ENCODE measurements at places on chromosomes 13 and 19.
A peak's percentile ranks its signal among the peaks of the same experiment; 100 is the strongest.

GRCh38 chr13:32940601-32941000, 75.6 kb upstream of the KL start:
- no peak for DNase-seq

DNA sequence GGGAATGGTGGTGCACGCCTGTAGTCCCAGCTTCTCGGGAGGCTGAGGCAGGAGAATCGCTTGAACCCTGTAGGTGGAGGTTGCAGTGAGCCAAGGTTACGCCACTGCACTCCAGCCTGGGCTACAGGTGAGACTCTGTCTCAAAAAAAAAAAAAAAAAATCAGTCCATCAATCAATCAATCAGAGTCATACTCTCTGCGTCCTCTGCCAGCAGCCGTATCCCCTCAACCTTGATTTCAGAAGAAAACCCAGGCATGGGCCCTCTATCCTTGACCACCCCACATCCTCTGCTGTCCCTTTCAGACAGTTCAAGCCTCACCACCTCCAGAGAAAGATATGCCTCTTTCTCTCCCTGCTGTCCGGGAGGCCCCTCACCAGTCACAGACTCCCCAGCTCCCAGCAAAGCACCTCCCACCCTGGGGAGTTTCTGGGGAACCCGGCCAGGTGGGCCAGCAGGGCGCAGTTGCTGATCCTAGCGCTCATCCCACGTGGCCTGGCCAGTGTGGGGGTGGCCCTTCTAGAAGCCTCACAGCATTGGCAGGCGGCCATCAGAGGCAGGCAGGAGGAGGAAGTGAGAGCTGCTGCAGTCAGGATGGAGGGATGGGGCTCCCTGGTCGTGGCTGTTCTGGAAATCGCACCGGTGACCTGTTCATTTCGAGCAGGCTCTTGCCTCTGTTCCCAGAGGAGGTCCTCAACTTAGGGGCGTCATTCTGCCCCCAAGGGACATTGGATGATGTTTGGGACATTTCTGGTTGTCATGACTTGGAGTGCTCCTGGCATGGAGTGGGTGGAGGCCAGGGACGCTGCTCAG, 10.2 kb upstream of the JSRP1 start:
- DNase-seq, result peak; percentile 82

DNA sequence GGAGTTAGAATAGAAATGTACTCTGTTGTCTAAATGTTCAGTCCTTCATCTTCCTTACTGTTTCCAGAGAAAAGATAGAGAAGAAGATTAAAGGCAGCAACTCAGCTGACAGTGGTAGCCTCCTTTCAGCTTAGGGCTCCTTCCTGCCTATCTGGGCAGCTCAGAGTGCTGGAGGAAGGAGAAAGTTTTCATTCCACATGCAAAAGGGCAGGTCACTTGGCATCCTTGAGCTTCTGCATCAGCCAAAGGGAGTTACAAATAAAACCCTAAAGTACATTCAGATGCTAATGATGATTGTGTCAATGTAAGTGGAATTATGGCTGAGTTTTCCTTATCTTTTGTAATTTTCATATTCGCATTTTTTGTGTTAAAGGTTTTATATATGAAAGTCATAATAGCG, 58.9 kb downstream of the ESD start:
- DNase-seq, result no peak

- DNase-seq, result no peak
Measured at GRCh38 chr13:100984085-100984705, 309.6 kb upstream of the TMTC4 start.

- DNase-seq, result peak; percentile 11
Measured at GRCh38 chr13:111338841-111339240, 18.4 kb downstream of the TEX29 start.

- DNase-seq, result no peak
Measured at GRCh38 chr19:40612831-40613689, 11.9 kb downstream of the LTBP4 start.

DNA sequence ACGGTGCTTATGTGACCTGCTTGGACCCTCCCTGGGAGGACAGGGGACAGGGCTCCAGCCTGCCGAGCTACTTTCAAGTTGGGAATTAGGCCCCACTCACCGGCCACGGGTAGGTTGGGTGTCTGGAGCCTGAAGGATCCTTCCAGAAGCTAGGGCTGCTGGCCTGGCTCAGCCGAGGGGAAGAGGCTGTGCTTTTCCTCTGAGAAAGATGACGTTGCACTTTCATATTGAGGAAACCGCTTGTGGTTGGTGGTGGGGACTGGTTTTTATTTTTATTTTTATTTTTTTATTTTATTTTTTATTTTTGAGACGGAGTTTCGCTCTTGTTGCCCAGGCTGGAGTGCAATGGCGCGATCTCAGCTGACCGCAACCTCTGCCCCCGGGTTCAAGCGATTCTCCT, at the start of gene TMEM150B:
Gene TMEM150B, minus strand, starts transcription at position 170 of the 400 bp plus-strand sequence. CDS start 4,305 bp downstream, outside the sequence.
- peak; percentile 47 for DNase-seq

- DNase-seq, result no peak
Measured at GRCh38 chr19:44757735-44758505, 9.4 kb downstream of the BCL3 start.

DNA sequence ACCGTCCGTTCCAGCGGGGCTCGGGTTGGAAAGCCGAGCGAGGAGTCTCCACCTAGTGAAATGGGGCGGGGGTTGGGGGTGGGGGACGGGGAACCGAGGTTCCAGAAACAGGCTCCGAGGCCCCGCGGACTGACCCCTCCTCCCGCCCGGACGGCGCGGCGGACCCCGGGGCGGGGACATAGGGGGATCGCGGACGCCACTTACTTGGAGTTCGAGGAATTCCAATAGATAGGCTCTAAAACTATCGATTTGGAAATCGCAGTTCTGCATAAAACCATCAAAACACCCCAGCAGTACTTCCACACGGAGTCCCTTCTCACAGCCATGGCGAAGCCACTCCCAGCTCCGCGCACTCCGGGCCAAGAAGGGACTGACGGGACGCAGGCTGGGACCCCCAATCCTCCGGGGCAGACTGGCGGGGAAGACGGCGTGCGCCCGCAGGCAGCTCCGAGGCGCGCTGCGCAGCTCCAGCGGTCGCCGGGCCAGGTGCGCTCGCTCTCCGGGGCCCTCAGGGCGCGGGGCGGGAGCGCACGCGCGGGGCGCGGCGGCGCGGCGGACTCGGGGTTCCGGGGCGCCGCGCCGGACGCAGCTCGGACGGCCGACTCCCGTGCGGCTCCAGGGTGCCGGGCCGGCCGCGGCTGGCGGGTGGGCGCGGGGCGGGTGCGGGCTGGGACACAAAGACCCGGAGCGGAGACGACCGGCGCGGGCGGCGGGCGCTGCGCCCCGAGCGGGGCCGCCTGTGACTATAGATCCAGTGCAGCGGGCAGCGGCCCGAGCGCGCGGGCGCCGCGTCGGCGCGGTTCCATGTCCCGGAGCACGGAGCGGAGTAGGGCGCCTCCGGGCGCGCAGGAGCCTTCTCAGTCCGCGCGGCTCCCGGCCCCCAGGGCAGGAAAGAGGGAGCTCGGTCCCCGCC, 567 bp downstream of the EFNB2 start:
- DNase-seq, result peak; percentile 63

- DNase-seq, result no peak
Measured at GRCh38 chr13:113920606-113921286, 53.1 kb downstream of the C13orf46 start.

- no peak for DNase-seq
Measured at GRCh38 chr13:109858319-109858718, 71.9 kb upstream of the IRS2 start.

DNA sequence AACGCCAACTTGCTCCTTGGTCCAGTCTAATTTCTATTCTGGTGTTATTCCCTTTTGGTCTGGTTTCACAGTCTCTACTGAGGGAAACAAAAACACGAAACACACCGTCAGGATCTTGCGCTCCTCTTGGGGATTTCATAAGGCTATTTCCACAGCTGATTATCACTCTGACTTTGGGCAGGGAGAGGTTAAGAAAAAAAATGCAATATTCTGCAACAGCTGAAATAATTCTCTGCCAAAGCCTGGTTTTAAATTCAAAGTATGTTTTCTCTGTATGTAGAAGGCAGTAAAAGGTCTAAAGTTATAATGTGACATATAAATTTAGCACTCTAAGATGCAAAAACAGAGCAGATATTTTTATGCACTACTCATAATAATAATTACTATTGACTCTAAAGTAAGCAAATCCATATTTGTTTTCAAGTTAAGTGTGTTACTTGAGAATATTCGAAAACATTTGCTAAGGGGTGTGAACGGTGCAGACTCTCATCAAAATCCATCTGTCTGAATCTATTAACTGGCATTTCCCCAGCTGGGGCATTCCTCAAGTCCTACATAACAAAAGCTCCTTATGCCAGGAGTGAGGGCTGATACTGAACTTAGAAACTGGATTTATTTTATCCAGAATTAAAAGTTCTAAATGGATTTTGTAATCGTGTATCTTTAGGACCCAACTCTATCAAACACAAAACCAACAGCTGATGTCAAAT, 38.4 kb upstream of the STARD13 start:
- DNase-seq, result no peak

DNA sequence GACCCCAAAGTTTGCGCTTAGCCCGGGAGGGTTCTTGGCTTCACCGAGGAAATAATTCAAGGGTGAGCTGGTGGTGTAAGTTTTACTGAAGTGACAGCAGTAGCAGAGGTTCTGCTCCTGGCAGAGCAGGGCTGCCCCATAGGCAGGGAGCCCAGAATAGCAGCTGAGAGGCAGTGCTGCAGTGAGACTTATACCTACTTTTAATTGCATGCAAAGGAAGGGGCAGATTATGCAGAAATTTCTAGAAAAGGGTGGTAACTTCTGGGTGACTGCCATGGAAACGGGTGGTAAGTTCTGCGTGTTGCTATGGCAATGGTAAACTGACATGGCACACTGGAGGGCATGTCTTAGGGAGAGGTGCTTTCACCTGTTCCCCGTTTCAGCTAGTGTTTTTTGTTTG, 17.5 kb upstream of the CAMSAP3 start:
- DNase-seq, result no peak

GRCh38 chr13:50140581-50141374, 125.5 kb downstream of the KCNRG start:
- no peak for DNase-seq

- peak; percentile 56 for DNase-seq
Measured at GRCh38 chr19:6216996-6217751, 62.6 kb downstream of the MLLT1 start.

GRCh38 chr19:34104096-34104495, 68.2 kb upstream of the LSM14A start:
- DNase-seq, result no peak

DNA sequence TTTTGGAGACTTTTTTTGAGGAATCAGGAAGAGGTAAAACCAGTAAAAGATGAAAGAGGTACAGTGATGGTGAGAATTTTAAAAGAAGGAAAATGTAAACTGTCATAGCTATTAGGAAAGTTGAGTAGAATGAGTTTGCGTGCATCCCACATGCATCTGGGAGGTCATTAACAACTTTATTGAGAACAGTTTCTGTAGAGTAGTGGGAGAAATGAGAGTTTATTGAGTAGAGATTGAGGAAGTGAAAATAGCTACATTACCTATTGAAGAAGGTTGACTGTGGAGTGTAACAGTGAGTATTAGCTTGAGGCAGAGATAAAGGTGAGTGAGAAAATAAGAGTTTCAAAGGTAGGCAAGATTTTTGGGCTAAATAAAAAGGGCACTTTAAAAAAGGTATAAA, 38.7 kb downstream of the BRCA2 start:
- DNase-seq, result no peak

DNA sequence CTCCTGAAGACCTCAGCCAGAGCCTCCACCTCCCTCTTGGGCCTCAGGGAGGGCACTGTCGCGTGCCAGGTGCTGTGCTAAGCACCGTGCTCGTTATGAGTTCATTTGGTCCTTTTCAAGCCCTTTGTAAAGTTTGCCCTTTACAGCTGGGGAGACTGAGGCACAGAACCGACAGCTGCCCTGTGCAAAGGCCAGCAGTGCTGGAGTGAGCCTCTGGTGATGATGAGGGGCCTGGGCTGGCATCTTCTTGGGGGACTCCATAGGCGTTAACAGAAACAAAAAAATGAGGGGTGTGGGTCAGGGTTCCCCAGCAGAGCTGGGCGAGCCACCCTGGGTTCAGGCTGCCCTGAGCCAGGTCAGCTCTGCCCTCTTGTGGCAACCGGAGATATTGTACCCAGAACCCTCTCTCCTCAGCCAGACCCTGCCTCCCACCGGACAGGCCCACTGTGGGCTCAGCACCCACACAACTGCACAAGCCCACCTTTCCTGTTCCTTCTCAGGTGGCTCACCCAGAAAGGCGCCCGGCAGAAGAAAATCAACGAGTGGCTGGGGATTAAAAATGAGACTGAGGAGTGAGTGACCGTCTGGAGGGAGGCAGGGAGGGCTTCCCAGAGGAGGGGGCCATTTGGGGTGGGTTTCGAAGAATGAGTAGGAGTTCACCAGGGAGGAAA, 5.5 kb upstream of the IFI30 start:
- DNase-seq, result no peak

DNA sequence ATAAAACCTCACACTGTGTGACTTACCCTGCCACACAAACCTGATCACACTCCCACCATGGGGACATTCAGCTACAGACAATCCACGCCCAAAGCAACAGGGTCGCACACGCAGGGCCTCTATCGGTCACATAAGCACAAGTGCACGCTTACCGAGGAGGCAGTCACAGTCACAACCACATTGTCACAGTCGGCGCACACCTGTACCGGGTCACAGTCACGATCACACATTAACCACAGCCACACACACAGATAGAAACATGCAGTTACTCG, 579 bp downstream of the ZNF566 start:
- DNase-seq, result peak; percentile 8

DNA sequence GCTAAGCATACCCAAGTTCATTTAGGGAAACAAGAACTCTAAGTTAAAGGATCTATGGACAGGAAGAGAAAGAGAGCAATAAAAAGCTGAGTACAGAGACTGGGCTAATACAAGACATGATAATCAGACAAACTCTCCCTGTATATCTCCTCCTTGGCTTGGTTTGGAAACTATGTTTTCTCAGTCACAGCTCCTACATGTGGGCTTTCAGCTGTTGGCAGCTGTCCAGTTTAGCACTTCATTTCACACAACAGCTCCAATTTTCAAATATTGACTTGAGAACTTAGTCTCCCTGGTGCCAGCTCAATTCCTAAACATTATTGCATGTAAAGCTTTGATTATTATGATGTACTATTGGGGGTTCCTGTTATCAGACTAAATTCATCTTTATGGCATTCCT, 222.8 kb upstream of the OBI1 start:
- DNase-seq, result no peak

GRCh38 chr19:18208098-18208951, 4.5 kb upstream of the RAB3A start:
- DNase-seq, result peak; percentile 44

GRCh38 chr19:39480337-39481228, at the start of gene TIMM50:
Gene TIMM50, plus strand, starts transcription at chr19:39480838. Its CDS starts 16 bp downstream, at chr19:39480854.
- peak; percentile 98 for DNase-seq
